SJSA1 (cell line): ENCODE measurements at places on chromosomes 11 and 22. TPM values are rescaled to one million over a fixed set of nuclear protein-coding genes. Genes with fewer than 3 reads are reported as not detected.

GRCh38 chr11:86675017-86675416 lies 2.6 kb upstream of the ME3 start:
- no peaks in the 10 kb centered on the region for H3K36me3 ChIP-seq
- no peak for DNase-seq
- peaks cover 33% of the 10 kb centered on the region for H3K4me1 ChIP-seq
- H3K4me3 ChIP-seq = no peak overlapping the region

DNA sequence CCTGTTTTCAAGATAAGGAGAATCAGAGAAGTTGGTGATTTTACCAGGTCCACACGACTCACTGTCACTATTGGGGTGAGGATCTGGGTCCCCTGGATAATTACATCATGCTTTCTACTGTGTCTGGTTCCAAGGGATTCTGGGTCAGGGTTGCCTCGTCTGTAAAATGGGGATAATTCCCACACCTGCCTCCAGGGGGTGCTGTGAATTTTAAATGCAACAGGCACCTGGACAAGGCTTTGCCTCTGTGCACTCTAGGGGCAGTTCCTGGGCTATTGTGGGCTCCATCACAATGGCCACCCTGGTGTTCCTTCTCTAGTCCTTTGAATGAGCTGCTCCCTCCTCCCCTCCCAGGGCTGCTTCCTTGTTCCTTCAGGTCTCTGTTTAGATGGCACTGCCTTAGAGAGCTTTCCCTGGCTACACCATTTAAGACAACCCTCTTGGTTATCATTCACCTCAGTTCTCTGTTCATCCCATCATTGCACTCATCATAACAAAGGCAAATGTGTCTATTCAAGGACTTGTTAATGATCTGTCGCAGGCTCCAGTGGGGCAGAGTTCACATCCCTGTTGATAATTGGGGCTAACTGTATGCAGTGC lies 178.6 kb downstream of the MIAT start:
- no peak overlapping the region for H3K4me3 ChIP-seq
- peak; percentile 66 for DNase-seq
- no peak overlapping the region for H3K27ac ChIP-seq
- H3K4me1 ChIP-seq = no peaks in the 10 kb centered on the region; the same call in 1 of the 2 replicates

GRCh38 chr11:36945384-36945783 lies 347.3 kb upstream of the RAG2 start:
- no peak for DNase-seq
- H3K27me3 ChIP-seq = no peaks in the 10 kb centered on the region
- no peaks in the 10 kb centered on the region for H3K4me1 ChIP-seq

DNA sequence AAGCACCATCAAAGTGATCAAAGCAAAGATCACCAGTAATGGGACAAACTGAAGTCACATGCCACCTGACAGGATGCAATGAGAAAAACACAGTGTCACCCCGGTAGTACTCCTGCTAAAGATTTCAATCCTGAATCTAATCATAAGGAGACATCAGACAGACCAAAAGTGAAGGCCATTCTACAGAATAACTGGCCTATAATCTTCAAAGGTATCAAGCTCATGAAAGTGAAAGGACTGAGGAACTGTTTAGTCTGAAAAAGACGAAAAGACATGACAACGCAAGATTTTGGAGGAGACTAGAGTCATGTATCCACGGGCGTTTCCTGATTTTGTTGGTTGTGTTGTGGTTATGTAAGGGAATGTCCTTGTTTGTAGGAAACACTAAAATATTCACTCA lies 42.4 kb upstream of the TSKU start:
- DNase-seq = no peak
- no peaks in the 10 kb centered on the region for H3K27me3 ChIP-seq
- H3K27ac ChIP-seq = no peak overlapping the region

GRCh38 chr22:33883561-33883960 lies 36.7 kb downstream of the LARGE1 start:
- no peak overlapping the region for H3K4me3 ChIP-seq
- no peak overlapping the region for H3K27ac ChIP-seq
- peak; percentile 58 for DNase-seq
- H3K27me3 ChIP-seq = no peaks in the 10 kb centered on the region
- peaks cover 12% of the 10 kb centered on the region for H3K4me1 ChIP-seq
- no peaks in the 10 kb centered on the region for H3K36me3 ChIP-seq

DNA sequence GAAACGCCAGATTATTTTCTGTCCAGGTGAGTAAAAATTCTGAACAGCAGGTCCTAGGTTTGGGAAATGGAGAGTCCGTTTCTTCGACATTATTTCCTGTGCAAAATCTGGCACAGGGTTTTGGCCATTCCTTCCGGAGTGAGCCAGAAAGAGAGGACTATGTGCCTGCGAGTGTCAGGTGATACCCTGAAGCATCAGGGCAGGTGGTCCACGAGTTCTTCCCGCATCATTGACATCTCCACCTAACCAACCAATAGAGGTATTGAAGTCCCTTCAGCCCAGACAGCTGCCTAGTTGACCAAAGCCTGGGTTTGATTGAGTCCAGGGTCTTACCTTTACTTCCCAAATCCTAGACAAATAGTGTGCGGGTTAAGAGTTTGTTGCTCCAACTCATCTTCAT lies 808 bp downstream of the SNAP29 start:
- no peak overlapping the region for H3K27ac ChIP-seq
- peaks cover 24% of the 10 kb centered on the region for H3K36me3 ChIP-seq
- H3K4me3 ChIP-seq = peak overlapping the region; percentile 95
- H3K27me3 ChIP-seq = no peaks in the 10 kb centered on the region
- no peak for DNase-seq

- H3K27me3 ChIP-seq = no peaks in the 10 kb centered on the region
- DNase-seq = no peak
- no peaks in the 10 kb centered on the region for H3K4me1 ChIP-seq
- H3K27ac ChIP-seq = no peak overlapping the region
- H3K36me3 ChIP-seq = no peaks in the 10 kb centered on the region
Measured at GRCh38 chr11:85165819-85166218, 461.3 kb downstream of the DLG2 start.

DNA sequence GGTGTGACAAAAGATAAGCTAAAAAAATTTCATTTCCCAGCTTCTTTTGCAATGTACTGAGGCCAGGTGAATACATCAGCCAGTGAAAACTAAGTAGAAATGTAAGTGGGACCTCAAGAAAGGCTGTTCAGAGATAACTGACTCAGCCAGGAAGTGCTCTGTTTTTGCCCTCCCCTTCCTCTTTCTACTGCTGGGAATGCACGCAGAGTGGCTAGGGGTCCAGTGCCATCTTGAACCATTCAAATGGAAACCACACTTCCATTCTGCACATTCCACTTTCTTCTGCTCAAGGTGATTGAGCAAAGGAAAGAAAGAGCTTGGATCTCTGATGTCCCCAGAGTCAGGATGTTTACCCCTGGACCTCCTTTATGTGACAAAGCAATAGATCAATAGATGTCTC lies 27.8 kb upstream of the LMO2 start:
- H3K4me3 ChIP-seq = no peak overlapping the region
- DNase-seq = no peak
- no peaks in the 10 kb centered on the region for H3K4me1 ChIP-seq

The CRYBB3 gene
- total RNA-seq = not detected in 2 replicates

The DPAGT1 gene
- 9.7 and 17.0 TPM in 2 replicates for total RNA-seq

The CCDC81 gene
- total RNA-seq = 18.2 and 37.4 TPM in 2 replicates

The TEX54 gene
- not detected in 2 replicates for total RNA-seq

The MDK gene
- 164 and 253 TPM in 2 replicates for total RNA-seq
